ENCODE measurements at places on chromosomes 3 and 15.

GRCh38 chr3:96813134-96813819 lies 1.1 kb upstream of the EPHA6 start:
- no peak for DNase-seq

GRCh38 chr3:186099178-186099577 lies 9.7 kb downstream of the ETV5 start:
- no peak for DNase-seq

DNA sequence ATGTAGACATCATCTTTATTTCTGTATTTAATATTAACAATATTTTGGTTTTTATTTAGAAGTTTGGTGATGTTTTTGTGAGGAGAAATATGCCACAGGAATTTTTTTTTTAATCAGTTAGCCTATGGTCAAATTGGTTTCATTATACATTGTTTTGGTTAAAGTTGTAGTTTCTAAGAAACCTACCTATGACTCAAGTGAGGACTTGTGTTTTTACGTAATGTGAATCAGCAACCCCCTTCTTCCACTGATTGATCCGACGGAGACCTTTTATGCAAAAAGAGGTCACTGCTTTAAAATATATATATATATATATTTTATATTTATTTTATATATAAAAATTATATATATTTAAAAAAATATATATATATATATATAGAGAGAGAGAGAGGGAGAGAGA lies 698.1 kb downstream of the FHIT start:
- no peak for DNase-seq

- DNase-seq = no peak
Observed at GRCh38 chr3:60386306-60386705, 864.9 kb downstream of the FHIT start.

- no peak for DNase-seq
Observed at GRCh38 chr15:98657721-98658120, 9.4 kb downstream of the IGF1R start.

DNA sequence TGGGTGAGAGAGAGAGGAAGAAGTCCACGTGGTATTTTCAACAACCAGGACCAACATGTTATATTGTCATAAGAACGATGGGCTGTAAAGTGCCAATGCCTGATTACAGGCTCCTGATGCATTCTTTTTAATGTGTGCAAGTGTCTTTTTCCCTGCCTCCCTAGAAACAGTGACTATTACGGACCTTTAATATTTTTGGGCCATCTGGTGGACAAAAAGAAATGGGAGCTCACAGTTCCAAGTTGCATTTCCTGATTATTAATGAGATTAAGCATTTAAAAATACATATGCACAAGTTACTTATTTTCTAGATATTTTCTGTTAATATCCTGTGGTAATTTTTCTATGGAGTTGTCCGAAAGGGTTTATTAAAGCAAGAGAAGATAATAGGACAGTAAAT lies 530.2 kb downstream of the NR2F2 start:
- no peak for DNase-seq

DNA sequence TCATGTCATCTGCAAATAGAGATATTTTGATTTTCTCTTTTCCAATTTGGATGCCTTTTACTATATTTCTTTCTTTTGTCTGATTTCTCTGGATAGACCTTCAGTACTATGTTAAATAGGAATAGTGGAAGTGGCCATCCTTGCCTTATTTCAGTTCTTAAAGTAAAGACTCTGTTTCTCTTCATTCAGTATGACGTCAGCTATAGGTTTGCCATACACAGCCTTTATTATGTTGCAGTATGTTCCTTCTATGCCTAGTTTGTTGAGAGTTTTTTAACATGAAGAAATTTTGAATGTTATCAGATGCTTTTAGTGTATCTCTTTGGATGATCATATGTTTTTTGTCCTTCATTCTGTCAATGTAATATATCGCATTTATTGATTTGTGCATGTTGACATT lies 566.7 kb upstream of the ROBO1 start:
- no peak for DNase-seq

GRCh38 chr15:41336549-41336948 lies 3.9 kb downstream of the NUSAP1 start:
- no peak for DNase-seq

DNA sequence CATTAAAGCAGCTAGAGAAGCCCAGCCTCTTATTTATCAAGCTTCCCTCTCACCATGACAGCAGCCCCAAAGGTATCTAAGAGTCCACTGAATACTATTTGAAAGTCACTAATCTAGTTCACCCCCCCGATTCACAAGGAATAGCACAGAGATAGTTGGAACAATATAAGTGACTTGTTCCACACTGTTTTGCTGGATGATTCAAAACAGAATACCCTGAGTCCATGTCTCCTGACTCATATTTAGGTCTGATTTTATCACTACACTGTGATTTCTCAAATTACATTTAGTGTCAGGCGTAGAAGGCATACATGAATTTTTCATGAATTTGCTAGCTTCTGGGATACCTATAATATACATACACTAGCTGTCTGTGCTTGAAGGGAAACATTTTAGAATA lies 18.7 kb upstream of the EOGT start:
- no peak for DNase-seq

GRCh38 chr3:147191795-147192385 lies 214.5 kb downstream of the ZIC4 start:
- no peak for DNase-seq

- DNase-seq = no peak
Observed at GRCh38 chr3:130565224-130565623, 48.2 kb downstream of the COL6A6 start.

- DNase-seq = peak; percentile 5
Observed at GRCh38 chr3:195150181-195151118, 120.5 kb downstream of the XXYLT1 start.

DNA sequence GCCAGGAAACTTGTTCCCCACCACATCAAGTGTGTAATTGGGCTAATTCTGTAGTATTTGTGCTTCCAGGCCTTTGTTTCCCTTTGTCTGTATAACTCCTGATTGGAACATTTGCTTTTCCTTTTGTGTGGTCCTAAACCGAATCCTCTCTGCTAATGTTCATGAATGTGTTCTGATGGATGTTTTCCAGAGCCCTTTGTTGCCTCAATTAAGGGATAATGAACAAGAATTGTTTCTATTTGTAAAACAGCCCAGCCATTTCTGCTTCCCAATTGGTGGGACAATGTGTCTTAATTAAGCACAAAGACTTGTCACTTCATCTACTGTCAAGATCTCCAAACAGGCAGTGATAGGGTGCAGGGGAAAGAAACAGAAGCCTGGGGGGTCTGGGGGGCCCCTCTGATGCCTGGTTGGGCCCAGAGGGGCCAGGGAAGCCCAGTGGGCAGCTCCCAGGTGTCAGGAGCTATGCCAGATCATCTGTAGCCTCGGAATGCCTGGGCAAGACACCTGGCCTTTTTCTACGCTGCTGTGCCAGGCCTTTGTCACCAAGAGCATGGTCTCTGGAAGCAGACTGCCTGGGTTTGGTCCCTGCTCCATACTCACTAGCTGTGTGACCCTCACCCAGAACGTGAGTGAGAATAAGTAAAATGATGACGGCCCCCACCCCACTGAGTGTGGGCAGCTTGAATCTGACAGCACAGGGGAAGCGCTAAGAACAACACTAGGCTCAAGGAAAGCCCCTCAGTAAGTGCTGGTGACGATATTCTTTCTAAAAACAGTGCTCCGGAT lies 116.6 kb upstream of the PRR20G start:
- DNase-seq = no peak

Measured in activated CD8-positive, alpha-beta memory T cell treated with anti-CD3 and anti-CD28 coated beads for 1 hour (primary cell).